ENCODE measurements at places on chromosomes 12 and 14.

DNA sequence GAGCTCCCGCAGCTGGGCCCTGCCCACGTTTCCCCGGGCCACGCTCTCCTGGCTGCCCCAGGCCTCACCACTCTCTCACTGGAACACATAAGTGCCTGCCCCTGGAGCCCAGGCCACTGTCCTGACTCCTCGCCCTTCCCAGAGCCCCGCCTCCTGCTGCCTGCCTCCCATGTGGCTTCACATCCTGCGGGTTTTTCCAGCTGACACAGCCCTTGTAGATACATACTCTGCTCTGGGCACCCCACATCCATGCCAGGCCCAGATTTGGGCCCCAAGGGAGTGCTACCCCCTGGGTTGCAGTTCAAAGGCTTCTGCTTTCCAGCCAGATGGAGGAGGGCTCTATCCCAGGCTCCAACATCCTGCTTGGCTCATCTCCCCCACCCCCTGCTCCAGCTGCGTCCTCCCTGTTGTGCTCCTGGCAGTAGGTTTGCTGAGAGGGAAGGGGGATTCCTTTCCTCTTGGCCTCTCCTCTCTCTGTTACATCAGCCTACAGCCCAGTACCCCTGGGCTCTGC, 60.1 kb downstream of the TSPAN9 start:
- DNase-seq: no peak

DNA sequence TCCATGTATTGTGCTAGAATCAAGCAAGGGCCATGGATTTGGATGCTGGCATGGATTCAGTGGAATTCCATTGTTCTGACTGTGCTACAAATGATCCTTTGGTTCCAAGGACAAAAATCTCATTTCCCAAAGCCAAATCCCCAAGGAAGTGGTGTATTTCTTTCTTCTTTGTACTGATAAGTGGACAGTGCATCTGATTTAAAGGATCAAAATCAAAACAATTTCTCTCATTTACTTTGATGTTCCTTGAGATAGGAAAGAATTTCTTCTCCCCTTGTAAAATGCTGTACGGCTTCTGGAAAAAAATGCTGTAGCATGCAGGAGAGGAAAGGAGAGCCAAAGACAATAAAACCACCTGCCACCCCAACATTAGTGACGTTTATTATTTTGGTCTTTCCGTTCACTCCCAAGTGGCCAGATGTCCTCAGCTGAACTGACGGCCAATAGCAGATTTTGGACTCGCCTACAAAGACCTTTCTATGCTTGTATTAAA, 185.7 kb downstream of the PRKD1 start:
- DNase-seq: no peak

- no peak for DNase-seq
These were observed 52.2 kb downstream of the GOLGA5 start for GRCh38 chr14:92846162-92846897.

GRCh38 chr12:70258605-70259403, 15.6 kb downstream of the CNOT2 start:
- DNase-seq: no peak

GRCh38 chr12:65510007-65510406, 231.5 kb downstream of the MSRB3 start:
- DNase-seq: no peak

All from activated CD8-positive, alpha-beta memory T cell treated with anti-CD3 and anti-CD28 coated beads for 4 hours (primary cell).